ENCODE measurements at places on chromosomes 2 and 18.

GRCh38 chr18:73711256-73711655 is 436.4 kb downstream of the FBXO15 start:
- DNase-seq = no peak

DNA sequence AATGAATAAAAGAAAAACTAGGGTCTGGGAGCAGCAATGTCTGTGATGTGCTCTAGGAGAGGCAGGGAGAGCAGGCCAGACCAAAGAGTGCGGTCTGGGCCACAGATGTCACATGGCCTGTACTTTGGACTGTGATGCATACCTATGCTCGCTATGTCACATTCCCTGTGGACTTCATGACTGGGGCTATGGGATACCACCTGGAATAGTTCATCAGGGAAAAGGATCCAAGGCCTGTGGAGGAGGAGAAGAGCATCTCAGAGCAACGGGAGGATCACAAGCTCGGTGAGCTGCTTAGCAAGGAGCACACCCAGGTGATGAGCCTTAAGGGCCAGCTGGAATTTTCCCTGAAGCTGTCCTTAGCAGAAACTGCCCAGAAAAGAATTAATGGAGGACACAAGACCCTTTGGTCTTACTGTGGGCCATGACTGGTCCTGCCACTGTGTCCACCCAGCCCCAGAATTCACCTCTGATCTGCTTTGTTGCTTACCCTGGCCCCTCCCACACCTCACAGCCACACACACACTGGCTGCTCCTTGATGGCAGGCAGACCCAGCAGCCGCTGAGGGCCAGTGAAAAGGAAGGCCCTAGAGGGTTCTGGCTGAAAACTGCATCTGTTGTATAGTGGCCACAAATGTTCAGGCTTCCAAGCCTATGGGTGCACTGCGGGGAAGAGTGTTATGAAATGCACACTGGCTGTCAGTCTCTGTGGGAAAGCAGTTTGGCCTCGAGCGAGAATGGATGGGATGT is 25.3 kb upstream of the GCC2 start:
- no peak for DNase-seq

- no peak for DNase-seq
Observed at GRCh38 chr18:48123324-48123723, 192.9 kb upstream of the SMAD2 start.

DNA sequence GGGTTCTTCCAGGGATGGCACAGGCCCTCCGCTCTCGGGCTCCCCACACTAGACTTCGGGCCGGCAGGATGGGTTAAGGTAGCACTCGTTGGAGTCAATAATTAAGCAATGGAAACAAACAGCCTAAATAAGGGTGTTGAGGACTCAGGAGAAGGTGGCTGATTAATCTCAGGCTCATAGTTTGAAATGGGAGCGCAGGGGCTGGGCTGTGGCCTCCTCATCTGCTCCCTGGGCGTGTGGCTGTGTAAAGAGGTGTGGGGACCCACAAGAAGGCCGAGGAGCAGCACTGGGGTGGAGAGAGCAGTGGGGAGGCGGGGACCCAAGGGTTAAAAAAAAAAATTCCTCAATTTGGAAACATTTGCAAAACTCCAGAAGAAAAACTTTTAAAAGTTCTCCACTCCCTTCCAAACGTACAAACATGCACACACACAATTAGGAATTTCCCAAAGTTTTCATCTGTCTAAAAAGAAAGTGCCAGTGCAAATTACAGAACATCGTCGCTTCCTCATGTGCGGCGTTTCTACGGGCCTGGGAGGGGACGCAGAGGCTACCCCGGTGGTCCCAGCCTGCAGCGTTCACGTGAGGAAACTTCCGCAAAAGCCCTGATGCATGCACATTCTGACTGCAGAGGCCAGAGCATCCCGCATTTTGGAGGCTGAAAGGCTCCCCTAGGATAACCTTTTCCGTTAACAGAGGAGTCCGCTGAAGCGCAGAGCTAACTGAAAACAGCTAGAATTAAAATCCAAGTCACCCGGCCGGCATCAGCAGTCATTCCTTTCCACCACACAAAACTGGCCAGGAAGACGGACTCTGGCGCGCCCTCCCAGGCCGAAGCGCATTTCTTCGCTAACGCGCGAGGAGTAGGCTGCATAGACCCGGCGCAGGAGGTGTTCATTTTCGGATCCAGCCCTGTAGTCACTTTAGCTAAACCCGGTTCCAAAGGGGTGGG is 1.0 kb upstream of the TUBB6 start:
- DNase-seq = peak; percentile 36

GRCh38 chr18:36311026-36311570 is 13.6 kb downstream of the FHOD3 start:
- no peak for DNase-seq

GRCh38 chr2:33067598-33067997 is 120.8 kb downstream of the LTBP1 start:
- DNase-seq = no peak

DNA sequence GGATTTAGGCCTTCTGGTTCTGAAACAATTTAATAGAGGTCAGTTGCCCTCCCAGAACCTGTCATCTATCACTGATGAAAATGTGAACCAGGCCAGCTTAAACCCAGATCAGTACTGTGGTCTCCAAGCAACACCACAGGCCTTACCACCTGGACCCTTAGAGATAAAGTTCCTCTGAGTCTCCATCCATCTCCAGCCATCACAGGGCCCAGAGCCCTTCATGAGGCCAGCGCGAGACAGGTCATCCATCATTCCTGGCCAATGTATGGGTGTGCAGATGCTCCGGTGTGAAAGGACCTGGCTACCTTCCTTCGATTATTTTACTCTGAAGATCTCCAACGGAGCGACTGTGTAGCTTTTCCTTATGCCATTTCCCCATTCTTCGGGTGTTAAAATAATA is 322.7 kb upstream of the SOX11 start:
- DNase-seq = no peak

GRCh38 chr2:197304556-197305011 is 6.0 kb downstream of the ANKRD44 start:
- no peak for DNase-seq

DNA sequence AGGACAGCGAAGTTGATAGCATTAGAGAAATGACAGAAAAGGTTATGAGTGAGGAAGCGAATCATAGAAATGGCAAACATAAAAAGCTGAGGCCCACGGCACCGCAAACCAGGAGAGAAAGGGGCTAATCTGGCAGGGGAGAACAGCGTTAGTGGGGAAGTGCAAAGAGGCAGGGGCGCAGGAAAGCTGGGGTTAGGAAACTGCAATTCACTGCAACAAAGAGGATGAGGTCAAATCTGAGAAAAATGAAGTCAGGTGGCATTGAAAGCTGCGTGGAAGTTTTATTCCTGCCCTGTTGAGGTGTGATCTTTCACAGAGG is 653 bp upstream of the ABI2 start:
- DNase-seq = no peak
